ENCODE measurements at places on chromosomes 11 and 22.

DNA sequence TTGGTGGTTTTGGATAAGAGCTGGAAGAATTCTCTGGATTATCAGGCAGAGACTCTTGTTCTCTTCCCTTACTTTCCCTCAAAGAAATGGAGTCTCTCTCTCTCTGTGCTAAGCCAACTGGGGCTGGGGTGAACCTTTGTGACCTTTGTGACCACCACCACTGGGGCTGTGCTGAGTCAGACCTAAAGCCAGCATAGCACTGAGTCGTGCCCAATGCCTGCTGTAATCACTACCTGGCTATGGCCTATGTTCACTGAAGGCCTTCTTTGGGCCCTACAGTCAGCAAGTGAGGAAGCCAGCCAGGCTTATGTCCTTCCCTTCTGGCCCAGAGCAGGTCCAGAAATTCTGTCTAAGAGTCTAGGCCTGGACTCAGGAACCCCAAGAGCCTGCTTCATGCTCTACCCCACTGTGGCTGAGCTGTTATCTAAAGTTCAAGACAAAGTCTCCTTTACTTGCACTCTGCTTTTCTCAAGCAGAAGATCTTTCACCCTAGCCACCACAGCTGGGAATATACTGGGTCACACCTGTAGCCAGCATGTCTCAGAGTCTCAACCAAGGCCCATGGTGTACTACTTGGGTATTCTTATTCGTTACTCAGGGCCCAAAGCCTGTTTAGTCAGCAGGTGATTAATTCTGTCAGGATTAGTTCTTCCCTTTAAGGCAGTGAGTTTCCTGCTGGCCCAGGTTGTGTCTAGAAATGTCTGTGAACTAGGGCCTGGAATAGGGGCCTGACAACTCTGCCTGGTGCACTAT lies 86.0 kb downstream of the EHF start:
- no peak for DNase-seq

- no peak for DNase-seq
These were observed 173.7 kb upstream of the DDI1 start for GRCh38 chr11:103862802-103863174.

GRCh38 chr11:57729479-57729878 lies 11.8 kb upstream of the SELENOH start:
- no peak for DNase-seq

DNA sequence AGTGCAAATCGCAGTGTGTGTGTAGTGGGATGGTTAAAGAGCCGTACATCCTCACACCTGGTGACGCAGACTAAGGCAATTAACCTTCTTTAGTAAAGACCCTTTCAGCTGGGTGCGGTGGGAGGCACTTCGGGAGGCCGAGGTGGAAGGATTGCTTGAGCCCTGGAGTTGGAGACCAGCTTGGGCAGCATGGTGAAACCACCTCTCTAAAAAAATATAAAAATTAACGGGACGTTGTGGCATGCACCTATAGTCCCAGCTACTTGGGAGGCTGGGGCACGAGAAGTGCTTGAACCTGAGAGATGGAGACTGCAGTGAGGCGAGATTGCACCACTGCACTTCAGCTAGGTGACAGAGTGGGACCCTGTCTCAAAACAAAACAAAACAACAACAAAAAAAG lies 31.5 kb downstream of the ZBTB16 start:
- no peak for DNase-seq

DNA sequence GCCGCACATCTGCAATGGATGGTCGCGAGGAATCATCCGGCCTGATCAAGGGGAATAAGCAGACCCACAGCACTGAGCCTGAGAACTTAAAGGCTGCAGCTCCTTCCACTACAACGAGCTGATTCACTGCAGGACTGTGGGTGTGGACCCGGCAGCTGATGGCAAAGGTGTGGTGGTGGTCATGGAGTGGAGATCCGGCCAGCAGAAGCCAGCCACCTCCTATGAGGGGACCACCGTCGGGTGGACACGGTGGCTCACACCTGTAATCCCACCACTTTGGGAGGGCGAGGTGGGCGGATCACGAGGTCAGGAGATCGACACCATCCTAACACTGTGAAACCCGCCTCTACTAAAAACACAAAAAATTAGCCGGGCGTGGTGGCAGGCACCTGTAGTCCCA lies 66.4 kb downstream of the DGCR2 start:
- no peak for DNase-seq

DNA sequence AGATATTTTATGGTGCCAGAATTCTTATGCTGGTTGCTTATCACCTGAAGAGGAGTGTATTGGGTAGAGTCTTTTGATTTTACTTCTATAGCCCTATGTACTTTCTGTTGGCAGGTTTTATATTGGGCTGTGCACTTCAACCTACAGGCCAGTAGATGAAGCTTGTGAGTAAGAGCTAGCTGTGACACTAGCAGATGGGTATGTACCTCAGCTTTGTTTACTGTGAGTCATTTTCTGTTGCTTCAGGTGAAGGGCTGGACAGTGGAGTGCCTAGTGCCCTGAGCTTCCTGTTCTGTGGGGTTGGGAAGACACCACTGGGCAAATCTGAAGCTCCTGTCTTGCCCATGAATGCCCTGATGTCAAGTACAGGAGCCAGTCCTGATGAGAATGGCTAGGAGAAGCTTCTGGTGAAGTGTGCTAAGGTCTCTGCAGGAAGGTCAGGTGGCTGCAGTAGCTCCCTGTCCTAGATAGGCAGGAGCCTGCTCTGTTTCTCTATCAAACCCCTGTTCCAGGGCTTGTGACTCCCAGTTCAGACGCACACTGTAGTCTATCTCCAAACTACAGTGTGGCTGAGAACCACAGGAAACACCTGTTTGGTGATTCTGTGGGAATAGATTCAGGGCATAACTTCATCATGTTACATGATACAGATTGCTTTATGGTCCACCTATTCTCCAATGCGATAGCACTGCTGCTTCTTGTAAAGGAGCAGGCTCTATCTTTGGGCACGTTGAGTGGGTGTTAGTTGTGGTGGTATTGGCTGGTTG lies 755.7 kb downstream of the KCNA4 start:
- no peak for DNase-seq

DNA sequence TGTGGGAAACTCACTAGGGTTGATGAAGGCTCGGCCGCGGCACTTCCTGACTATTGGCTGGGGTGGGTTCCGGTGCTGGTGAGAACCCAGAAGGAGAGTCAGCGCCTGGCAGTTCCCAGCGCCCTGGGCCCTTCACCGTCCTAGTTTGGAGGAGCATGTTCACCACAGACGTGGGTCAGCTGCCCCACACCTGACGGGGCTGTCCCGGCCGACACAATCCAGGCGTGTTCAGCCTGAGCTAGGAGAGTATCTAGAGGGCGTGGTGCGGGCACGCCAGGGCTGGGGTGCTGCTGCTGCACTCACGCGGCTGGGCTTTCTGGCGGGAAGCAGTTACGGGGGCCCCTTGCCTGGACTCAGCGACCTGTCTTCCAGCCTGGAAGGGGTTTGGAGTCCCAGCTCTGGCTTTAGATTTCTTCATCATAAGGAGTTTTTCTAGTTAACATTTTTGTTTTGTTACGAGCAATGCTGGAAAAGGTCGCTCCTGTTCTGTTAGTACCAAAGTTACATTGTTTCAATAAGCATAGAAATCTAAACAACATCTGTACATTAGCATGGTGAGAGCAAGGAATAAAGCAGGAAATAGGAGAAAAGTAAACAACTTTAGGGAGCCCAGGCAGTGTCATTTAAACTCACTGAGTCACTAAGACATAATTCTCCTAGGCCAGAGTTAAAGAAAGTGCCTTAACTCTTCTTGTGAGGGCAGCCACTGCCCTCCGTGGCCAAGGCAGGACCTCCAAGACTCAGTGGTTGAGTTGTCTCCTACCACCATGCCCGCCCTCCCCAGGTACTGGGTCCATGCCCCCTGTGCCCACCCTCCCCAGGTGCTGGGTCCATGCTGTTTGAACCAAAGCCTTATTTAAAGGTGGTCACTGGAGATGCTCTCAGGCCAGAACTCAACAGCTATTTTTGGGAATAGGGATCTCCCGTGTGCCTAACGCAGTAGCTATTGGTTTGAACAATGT lies 12.1 kb upstream of the ADORA2A start:
- no peak for DNase-seq

DNA sequence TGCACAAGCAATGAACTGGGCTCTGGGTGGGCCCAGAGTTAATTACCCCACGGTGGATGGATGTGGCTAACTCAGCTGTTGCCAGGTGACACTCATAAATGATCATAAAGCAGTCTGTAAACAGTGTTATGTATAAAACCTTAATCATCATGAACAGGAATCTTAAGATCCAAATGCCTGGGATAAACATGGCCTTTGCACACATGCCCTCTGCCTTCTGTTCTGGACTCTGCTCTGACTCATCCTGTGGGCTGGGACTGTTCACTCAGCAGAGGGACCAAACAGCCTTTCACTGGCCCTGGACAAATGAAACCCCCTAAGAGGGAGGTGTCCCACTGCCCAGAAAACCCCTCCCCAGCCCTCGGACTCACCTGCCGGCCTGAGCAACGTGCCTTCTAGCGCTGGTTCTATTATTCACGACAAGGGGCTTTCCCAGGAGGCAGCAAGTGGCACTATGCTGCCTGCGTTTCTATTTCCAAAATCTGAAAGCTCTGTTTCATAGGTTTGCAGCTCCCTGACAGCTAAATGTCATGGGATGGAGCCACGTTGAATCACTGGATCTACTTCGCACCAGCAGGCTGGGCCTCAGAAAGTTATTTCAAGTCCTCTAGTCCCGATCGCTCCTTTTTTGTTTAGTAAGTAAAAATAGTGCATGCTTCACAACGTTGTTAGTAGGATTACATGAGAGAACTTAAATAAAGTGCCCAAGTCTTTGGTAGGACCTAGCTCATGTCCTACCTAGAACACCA lies 53.0 kb downstream of the LARGE1 start:
- no peak for DNase-seq

- no peak for DNase-seq
These were observed 23.7 kb downstream of the YWHAH start for GRCh38 chr22:31968022-31968421.

GRCh38 chr11:19597876-19598275 lies 114.8 kb upstream of the NAV2 start:
- no peak for DNase-seq
